ENCODE measurements at places on chromosomes 6 and 20.

GRCh38 chr20:33650753-33651561 is 11.2 kb upstream of the C20orf144 start:
- no peak for DNase-seq

- no peak for DNase-seq
Observed at GRCh38 chr20:19609642-19610223, 148.3 kb upstream of the RIN2 start.

DNA sequence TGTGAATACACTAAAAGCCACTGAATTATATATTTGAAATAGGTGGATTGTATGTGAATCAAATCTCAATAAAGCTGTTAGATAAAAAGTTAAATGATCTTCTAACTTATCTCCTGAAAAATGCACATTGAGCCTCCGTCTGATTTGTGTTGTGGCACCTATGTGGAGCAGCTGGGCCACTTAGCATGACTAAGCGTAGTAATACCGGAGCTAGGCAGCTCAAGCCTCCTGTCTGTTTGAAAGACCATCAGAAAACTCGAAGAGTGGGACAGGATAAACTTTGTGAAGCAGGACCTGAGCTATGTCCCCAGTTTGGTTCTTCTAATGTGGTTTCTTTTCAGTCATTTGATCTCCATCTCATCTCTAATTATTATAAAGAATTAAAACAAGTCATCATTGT is 11.0 kb upstream of the NOL7 start:
- no peak for DNase-seq

DNA sequence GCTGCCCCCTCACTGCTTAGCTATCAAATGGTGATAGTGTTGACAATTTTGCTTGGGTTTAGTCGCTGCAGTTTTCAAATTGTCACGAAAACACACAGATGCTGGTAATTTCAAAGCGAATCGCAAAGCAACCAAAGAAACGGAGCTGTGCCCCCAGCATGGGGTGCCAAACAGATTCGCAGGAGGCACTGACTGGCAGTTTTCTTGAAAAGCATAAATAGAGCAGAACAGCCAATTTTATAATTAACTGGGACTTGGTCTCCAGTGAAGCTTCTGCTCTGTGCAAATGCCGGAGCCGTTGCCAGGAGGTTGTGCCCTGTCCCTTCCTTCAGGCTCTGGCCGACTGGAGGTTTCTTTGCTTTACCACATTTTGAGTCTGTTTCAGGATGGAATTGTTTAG is 18.8 kb downstream of the ARHGAP40 start:
- no peak for DNase-seq

- DNase-seq = no peak
Observed at GRCh38 chr6:5234874-5235273, 25.9 kb downstream of the LYRM4 start.

DNA sequence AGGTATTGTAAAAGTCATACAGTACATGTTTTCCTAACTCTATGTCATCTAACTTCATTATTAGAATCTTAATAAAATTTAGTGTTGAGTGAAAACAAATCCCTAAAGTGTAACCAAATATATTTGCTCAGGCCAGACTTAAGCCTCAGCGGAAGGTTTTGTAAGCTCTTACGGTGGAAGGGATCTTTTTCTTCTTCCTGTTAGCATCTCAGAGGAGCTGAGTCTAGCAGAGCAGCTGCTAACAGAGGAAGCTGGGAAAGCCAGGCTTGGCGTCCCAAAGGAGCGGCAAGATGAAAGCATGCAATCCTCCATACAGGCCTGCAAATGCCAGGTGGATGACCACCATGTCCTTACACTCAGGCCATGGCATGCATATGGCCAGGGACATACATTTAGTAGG is 72.4 kb downstream of the ADTRP start:
- no peak for DNase-seq

- DNase-seq = no peak
Observed at GRCh38 chr6:131060311-131060710, 2.7 kb downstream of the EPB41L2 start.

GRCh38 chr6:79111549-79111948 is 33.5 kb upstream of the PHIP start:
- no peak for DNase-seq

DNA sequence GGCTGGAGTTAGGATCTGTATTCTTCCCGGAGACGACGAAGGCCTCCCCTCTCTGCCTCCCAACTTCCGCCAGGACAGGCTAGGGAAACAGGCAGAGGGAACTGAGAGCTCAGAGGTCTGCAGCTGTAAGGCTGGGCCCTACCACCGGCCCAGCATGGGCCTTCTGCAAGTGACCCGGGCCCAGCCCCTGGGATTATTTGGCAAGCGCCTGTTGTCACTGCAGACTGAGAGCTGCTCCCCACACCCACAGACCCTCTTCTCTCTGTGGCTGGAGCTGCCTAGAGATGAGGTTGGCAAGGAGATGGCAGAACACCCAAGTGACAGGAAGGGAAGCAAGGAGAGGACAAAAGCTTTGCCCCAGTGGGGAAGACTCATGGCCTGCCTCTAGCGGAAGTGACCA is 212.6 kb downstream of the ZDHHC14 start:
- no peak for DNase-seq
